ENCODE measurements at places on chromosomes 1 and 21.

DNA sequence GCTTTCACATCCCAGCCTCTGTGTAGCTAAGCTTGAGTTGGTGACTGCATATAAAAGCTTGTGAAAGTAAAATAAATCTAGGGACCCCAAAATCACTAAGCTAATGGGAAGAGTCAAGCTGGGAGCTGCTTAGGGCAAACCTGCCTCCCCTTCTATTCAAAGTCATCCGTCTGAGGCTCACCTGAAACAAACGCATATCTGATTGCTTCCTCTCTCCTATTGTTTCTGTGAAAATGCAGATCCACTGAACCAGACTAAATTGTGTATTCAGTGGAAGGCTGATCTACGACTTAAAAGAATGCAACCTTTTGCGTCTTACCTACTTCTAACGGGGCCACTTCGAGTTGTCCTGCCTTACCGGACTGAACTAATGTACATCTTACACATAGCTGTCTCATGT lies 70.3 kb downstream of the LTN1 start:
- DNase-seq: no peak

DNA sequence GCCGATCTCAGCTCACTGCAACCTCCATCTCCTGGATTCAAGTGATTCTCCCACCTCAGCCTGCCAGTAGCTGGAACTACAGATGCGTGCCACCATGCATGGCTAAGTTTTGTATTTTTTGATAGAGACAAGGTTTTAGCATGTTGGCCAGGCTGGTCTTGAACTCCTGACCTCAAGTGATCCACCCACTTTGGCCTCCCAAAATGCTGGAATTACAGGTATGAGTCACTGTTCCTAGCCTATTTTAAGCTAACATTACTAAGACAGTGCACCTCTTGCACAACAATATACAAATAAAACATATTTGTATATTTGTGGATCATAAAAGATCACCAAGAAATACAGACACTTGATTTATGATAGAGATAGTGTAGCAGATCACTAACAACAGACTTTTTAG lies 139.1 kb downstream of the DUSP10 start:
- DNase-seq: no peak

GRCh38 chr1:53721088-53721487 lies 17.9 kb downstream of the GLIS1 start:
- DNase-seq: no peak

DNA sequence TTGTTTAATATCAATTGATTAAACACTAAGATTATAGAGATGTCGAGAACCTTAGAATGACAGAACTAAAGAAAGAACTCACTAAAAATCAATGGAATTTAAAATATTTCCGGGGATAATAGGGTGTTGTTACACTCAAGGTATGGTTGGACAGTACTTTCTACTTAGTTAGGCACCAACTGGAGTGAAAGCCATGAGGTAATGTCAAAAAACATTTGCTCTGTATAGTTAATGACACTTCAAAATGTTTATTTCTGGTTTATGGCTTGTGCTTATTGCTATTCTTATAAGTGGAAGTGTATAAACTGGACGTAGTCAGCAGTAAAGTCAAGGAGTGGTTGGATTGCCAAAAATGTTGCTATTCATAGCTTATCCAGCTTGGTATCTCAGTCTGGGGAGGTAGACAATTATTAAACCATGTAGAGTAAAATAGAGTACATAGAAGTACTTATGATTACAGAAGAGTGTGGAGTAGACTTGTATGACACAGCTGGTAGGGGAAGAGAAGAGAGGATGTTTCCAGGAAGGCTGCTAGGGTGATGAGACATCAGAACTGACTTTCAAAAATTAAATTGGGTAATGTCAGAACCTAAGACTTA lies 56.5 kb upstream of the BMP8A start:
- DNase-seq: no peak

GRCh38 chr21:26923986-26924385 lies 42.9 kb downstream of the ADAMTS5 start:
- DNase-seq: no peak

GRCh38 chr21:44401386-44402160 lies 48.2 kb downstream of the TRPM2 start:
- no peak for DNase-seq

GRCh38 chr21:46606427-46606813 lies 1.5 kb upstream of the S100B start:
- no peak for DNase-seq

DNA sequence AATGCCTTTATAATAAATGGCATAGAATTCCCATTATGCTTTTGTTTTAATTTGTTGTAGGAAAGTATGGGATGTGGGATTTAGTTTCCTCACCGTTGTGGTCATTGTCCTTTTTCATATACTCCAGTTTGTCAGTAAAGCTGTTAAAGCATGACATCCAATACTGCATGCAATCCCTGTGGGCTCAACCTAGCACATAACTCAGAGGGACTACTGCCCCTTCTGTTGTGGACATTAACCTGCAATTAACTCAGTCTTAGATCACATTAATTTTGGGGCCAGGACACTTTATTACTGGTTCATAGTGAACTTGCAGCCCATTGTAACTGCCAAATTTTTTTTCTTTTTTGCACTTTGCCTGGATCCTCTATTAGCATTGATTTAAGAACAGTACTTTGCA lies 112.5 kb downstream of the DNM3 start:
- no peak for DNase-seq

DNA sequence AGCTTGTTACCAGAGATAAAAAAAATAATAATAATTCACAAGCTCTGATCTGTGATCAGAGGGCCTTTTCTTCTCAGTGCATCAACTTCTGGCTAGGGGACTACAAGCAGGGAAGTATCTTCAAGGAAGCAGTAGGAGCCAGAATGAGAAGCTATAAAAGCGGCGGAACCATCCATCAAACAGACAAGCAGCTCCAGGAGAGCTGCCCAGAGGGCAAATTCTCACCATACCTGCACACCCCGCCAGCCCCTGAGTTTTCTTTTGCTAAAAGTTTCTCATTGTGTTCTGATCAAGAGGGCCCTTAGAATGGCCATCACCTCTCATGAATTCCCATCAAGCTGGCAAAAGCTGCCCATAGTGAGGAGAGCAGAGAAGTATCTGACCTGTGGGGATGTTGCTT lies 99.4 kb downstream of the SMYD2 start:
- DNase-seq: no peak

- no peak for DNase-seq
Observed at GRCh38 chr1:182381962-182382819, 9.4 kb downstream of the GLUL start.

GRCh38 chr1:221768444-221769066 lies 26.7 kb upstream of the DUSP10 start:
- DNase-seq: no peak

DNA sequence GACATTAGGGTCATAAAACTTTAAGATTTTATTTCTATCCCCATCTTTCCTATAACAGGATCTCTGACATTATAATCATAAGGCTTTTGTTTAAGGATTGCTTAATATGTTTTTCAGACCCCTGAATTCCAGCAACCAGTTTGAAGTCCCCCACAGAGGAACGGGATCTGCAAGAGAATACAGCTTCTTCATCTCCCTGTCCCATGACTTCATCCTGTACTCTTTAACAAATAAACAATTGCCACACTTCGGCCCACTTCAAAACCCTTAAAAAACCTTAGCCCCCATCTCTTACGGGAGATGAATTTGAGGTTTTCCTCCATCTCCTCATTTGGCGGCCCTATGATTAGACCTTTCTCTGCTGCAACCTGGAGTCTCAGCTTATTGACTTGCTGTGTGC lies 35.8 kb downstream of the TESK2 start:
- no peak for DNase-seq

- DNase-seq: no peak
Observed at GRCh38 chr1:239765163-239765562, 326.5 kb upstream of the FMN2 start.

DNA sequence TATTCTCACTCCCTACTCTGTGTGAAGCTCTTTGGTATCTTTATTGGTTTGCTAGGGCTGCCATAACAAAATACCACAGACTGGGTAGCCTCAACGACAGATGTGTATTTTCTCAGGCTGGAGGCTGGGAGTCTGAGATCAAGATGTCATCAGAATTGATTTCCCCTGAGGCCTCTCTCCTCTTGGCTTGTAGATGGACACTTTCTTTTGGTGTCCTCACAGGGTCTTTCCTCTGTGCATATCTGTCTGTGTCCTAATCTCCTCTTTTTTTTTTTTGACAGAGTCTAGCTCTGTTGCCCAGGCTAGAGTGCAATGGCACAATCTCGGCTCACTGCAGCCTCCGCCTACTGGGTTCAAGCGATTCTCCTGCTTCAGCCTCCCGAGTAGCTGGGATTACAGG lies 71.4 kb upstream of the KCNJ6 start:
- no peak for DNase-seq

GRCh38 chr1:203323587-203323986 lies 18.3 kb downstream of the BTG2 start:
- DNase-seq: no peak

GRCh38 chr1:12435639-12436344 lies 182.2 kb downstream of the DHRS3 start:
- no peak for DNase-seq

DNA sequence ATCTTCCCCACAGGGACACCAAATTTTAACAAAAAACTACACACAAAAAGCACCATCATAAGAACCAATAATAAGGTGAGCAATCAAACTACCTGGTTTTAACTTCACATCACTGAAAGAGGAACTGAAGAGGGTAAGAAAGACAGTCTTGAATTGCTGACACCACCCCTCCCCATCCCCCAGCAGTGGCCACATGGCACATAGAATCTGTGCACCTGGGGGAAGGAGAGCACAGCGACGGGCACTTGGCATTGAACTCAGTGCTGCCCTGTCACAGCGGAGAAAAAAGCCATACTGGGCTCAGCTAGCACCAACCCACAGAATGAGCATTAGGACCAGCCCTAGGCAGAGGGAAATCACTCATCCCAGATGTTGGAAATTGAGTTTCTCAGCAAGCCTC lies 640.0 kb upstream of the ADGRL2 start:
- DNase-seq: no peak

- no peak for DNase-seq
Observed at GRCh38 chr1:16267690-16268180, 30.8 kb upstream of the CPLANE2 start.

DNA sequence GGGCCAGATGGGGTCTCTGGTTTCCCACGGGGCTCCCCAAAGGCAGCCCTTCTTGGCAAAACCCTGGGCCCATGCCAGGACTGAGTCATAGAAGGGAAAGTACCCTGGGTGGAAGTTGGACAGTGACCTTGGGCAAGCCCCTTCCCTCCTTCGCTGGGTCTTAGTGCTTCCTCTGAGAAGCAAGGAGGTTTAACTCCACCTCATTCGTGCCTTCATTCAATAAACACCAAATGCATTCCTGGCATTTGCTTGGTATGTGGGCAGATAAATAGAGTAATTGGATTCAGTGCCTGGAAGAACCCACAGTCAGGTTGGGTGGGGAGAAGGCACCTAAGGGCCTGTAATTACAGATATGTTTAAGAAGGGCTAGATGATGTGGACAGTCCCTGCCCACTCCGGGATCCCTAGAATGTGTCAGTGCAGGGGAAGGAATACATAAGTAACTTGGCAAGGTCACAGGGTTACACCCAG lies 36.3 kb upstream of the CITED4 start:
- DNase-seq: no peak

- DNase-seq: no peak
Observed at GRCh38 chr1:86382878-86383277, 13.2 kb downstream of the ODF2L start.

DNA sequence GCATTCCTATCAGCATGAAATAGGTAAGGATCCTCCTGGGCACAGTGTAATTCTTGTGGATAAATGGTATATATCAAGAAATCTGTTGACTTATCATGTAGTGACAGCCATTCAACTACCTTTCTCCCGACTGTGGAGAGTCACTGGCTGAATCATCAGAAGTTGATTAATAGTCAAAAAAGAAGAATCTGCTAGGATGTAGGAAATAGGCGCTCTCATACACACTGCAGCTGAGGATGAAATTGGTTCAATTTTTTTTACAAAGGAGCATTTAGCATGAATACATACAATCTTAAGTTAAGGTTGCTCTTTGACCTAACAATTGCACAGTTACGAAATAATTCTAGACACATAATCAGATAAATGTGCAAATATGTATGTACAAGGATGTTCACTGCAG lies 486.8 kb downstream of the ADGRL2 start:
- DNase-seq: no peak

- peak; percentile 44 for DNase-seq
Observed at GRCh38 chr21:32770871-32771523, 558 bp downstream of the PAXBP1 start.

DNA sequence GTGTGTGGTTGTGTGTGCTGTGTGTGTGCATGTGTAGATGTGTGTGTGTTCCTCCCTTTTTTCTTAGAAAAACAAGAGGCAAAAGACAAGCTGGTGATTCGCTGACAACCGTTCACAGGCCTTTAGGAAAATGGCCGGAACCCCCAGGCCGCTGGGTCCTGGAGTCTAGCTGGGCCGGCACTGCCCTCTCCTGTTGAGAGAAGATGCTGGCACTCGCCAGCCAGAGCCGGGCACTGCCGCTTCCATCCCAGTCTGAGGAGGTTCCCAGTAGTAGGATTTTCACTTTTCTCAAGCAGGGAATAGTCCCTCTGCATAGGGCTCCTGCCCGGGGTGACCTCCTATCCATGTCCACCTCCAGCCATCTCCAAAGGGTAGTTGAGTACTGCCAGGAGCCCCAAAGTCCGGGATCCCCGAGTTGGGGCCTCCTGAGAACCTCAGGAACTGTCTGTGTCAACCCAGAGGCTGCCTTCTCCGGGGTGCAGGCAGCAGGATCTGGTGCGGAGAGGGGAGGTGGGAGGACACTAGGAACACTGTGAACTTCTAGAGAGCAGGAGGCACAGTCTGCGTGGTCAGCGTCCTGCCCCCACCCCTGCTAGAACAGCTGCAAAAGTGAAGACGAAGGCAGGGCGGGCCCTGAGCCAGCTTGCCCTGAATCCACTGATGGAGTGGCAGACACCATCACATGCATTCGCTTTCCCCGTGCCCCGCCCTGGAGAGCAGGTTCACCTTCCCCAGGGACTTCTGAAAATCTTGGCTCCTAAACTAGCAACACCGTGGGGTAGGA lies 44.1 kb upstream of the ARHGEF16 start:
- no peak for DNase-seq

DNA sequence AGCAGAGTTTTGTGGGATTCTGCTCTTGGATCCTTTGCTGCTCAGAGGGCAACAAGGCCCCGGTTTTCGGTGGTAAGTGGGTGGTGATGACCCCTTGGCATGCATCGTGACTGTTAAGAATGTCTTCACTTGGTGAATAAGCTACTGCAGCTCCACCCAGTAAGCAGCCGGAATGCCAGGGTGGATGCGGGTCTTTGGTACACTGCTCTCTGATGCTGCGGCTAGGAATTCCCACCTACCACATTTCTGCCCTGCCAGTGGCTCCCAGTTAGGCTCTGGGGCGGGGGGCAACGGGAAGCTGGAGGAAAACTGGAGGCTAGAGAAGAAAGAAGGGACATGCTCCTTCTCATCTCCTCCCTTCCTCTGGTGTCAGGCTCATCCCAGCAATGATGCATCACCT lies 180.4 kb upstream of the GALNT2 start:
- DNase-seq: peak; percentile 26

DNA sequence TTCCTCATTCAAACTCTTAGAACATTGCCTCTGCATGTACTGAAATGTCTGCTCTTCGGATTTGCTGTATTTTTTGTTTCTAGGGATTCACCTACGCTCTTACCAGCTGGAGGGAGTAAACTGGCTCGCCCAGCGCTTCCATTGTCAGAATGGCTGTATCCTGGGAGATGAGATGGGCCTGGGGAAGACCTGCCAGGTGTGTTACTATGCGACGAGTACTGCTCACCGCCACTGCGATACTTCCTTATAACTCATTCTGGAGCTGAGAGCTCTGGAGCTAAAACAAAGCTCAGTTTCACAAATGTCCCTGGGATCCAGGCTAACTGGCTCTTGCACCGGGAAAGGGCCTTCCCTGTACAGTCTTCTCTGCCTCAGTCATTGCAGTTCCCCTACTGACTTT lies 10.1 kb downstream of the CHD1L start:
- DNase-seq: no peak

- DNase-seq: no peak
Observed at GRCh38 chr1:2489615-2490014, 13.5 kb downstream of the PLCH2 start.
